ENCODE measurements at places on chromosomes 5 and 9.

DNA sequence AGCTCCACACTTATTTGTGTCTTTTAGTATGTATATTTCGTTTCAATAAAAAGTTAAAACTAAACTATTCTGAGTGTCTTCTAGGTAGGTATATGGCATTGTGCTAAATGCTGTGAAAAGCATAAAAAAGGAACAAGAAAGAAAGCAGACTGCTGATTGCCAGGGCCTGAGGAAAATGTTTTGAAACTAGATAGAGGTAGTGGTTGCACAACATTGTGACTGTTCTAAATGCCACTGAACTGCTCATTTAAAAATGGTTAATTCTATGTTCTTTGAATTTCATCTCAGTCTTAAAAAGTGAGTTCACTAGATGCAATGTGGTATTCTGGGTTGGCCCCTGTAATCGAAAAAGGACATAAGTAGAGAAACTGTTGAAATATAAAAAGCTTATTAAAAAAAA is 2.6 kb upstream of the ALAD start:
- DNase-seq = no peak

DNA sequence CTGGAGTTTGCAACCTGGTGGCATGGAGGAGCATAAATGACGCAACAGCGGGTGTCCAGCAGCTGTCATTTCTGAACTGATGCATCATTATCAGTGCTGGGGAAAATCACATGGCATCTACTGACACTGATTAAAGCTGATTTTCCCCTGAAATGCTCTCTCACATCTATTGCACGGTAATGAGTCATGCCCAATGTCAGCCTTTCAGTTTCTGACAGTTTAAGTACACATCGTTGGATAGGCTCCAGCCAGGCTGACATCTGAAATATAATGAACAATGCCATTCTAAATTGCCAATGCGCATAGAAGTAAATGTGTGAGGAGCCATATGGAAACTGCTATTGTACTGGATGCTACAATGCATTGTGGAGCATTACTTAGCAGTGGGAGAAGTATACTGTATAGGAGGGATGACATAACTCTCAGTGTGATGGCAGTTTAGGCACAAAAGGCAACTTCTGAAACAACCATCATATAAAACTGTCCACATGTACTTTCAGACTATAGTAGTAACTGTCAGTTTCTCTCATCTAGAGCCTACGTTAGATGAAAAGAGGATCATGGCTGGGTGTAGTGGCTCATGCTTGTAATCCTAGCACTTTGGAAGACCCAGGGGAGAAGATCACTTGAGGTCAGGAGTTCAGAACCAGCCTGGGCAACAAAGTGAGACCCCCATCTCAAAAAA is 389.3 kb upstream of the DMAC1 start:
- DNase-seq = no peak

DNA sequence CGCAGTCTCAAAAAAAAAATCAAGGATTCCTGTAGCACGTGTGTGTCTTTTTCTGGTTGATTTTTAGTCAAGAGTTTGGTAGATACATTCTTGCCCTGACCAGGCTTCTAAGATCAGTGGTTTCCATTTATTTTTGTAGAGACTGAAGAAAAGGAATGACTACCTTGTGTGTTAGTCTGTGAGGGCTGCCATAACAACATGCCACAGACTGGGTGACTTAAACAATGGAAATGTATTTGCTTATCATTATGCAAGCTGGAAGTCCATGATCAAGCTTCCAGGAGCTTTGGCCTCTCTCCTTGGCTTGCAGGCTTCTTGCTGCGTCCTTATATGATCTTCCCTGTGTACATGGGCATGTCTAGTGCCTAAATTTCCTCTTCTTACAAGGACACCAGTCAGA is 127.0 kb downstream of the CCDC192 start:
- DNase-seq = no peak

DNA sequence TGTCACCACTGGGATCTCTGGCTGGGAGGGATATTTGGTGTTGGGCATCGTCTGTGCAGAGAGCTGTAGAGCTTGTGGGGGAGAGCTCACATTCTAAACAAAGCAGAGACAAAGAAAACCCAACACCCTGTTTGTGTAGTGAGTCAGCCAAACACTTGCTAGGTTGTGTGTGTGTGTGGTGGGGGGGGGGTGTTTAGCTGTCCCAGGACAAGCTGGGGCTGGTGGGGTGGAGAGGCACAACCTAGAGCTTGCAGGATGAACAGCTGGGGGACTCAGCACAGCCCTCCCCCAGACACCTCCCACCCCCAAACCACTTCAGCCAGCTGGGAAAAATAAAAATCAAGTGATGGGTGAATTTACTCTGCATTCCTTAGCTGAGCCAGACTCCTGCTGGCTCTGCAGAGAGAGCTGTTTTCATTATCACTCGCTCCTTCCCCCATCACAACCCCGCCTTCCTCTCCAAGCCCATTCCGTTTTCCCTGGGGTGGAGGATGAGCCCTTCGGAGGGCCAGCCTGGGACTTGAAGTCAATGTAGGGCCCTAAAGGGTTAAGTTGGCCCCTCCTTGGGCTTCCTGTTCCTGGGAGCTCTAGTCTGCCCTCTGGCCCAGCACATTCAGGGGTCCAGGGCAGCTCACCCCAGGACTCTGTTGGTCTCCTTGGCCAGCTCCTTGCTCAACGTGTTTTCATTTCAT is 2.6 kb downstream of the OLFML2A start:
- DNase-seq = no peak

- DNase-seq = no peak
Measured at GRCh38 chr5:74419468-74419867, 221.1 kb downstream of the ENC1 start.

- no peak for DNase-seq
Measured at GRCh38 chr5:51208296-51208695, 175.0 kb upstream of the ISL1 start.

DNA sequence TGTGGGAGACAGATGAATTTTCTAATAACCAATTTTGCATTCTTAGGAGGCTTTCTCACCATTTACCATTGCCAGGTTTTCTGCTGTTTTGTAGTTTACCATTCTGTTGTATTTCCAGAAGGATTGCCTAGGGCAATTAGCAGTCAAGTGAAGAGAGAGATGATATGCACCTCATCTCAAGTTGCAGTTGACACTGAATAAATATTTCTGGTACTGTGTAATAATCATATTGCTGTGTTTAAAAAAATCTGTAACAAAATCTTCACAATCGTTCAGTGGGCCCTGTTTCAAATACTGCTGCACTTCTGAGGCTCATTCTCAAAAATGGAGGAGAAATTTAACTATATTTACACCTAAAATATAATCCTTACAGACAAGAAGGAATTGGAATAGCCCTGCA is 706.1 kb upstream of the PTPRD start:
- DNase-seq = no peak

GRCh38 chr5:7837403-7837802 is 13.5 kb downstream of the CFAP90 start:
- no peak for DNase-seq

GRCh38 chr9:125970340-125970739 is 223.2 kb downstream of the PBX3 start:
- DNase-seq = no peak

DNA sequence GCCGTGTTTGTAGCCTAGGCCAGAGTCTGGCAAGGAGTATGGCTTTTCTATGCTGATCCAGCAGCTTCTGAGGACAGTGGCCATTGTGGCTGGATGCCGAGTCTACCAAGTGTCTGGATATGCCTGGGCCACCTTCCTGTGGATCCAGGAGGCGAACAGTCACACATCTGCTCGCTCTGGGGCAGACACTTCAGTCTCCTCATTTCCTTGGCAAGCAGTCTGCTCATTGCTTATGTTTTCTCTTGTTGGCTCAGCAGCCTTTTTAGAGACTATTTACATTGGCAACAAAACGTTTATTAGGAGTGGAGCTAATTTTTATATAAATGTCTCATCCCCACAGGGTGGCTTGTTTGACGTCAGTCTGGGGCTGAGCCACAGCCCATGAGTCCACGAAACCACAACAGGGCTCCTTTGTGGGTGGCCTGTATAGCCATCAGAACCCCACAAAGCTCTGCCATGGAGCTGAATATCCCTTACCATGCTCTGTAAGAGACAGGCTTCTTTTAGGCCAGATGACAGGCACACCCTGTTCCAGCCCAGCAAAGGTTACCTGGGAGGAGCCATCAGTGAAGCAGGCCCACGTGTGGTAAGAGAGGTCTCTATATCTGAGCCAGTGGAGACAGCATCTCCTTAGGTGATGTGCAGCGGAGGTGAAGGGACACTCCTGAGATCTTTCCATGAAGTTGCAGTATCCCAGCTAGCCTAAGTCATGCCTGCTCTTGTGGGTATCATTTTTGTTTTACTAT is 221.7 kb downstream of the DIRAS2 start:
- DNase-seq = no peak

DNA sequence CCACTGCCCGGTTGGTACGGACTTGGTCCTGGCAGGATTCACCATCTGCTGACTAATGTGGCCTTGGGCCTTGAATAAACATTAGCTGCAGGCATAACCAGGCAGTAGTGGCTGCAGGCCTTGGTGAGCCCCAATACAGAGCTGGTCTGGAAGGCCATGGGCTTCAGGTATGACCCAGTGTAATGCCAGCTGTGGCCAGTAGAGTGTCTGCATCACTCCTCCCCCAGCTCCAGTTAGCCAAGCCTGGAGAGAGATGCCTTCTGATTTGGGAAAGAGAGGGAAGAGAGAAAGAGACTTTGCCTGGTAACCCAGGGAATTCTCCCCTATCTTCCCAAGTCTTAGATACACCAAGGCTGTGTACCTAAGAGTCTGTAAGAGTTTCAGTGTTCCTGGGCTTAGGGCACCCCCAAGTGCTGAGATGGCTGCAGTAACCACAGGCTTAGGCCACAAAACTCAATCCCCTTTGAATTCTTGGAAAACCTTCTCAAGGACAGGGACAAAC is 5.6 kb upstream of the C5 start:
- DNase-seq = no peak

GRCh38 chr5:151592855-151593408 is 1.8 kb upstream of the FAT2 start:
- DNase-seq = no peak

GRCh38 chr9:131942146-131942720 is 137.4 kb downstream of the MED27 start:
- DNase-seq = no peak

- peak; percentile 62 for DNase-seq
Measured at GRCh38 chr5:150129813-150130492, 25.7 kb downstream of the PDGFRB start.

DNA sequence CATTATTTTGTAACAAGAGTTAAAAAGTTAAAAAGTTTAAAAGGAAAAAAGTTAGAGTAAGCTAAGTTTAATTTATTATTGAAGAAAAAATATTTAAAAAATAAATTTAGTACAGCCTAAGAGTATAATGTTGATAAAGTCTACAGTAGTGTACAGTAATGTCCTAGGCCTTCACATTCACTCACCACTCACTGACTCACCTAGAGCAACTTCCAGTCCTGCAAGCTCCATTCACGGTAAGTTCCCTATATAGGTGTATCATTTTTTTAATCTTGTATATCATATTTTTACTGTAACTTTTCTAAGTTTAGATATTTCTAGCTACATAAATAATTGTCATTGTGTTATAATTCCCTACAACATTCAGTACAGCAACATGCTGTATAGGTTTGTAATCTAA is 69.4 kb upstream of the PANK3 start:
- no peak for DNase-seq

GRCh38 chr9:122164286-122164685 is 4.6 kb downstream of the MORN5 start:
- no peak for DNase-seq

- DNase-seq = no peak
Measured at GRCh38 chr9:21996438-21996837, 1.8 kb downstream of the CDKN2B-AS1 start.

DNA sequence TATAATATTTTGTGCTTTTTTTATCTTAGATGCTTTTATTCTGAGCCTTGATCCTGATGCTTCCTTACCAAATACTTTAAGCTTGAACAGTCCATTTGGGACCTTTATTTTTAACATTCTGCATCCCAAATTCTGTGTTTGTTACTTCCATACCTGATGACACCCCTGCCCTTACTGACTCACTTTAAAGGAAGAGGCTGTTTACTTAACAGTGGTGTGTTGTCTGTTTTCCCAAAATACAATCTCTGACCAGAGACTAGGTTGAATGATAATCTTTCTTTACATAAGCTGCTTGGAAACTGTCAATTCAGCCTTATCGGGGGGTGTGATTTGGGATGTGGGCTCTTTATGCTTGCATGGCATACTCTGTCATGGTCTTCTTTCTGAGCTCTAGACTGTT is 71.1 kb downstream of the SNX24 start:
- no peak for DNase-seq

GRCh38 chr9:19445452-19445851 is 36.6 kb downstream of the ACER2 start:
- no peak for DNase-seq

- DNase-seq = no peak
Measured at GRCh38 chr5:118723021-118723338, 265.4 kb downstream of the DTWD2 start.

GRCh38 chr5:1540831-1541701 is 17.3 kb upstream of the LPCAT1 start:
- no peak for DNase-seq

GRCh38 chr9:33431420-33431819 is 16.0 kb downstream of the AQP3 start:
- DNase-seq = no peak

DNA sequence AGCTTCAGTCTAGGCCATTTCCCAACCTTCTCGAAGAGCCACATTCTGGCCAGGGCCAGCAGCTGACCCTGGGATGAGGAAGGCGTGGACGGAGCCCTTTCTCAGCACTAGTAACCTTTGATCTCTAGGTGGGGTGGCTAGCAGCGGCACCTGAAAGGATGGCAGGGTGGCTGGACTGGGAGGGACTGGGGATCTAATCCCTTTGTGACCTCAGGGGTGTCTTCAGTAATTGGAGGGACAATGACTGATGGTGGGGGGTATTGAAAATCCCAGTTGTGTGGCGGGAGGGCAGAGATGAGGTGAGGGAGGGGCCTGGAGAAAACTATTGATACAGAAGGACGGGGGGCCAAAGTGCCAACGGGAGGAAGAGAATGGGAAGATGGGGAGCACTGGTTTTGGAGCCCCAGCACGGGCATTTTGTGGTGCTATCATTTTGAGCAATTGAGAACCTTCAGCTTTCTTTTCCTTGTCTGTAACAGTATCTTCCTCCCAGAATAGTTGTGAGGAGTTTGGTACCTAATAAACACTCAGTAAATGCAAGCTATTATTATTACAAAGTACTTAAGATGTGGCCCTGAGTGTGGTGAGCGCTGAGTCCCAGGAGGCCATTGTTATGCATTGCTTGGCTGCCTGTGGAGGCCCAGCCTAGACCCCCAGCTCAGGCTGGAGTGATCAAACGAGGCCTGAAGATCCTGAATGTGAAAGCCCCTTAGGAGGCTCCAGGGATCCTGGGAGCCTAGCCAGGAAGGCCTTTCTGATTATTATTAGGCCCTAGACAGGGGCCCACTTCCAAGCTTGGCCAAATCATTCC is 37.3 kb upstream of the UBE2D2 start:
- DNase-seq = no peak

- DNase-seq = peak; percentile 29
Measured at GRCh38 chr9:35258660-35259474, 97.1 kb downstream of the UNC13B start.

DNA sequence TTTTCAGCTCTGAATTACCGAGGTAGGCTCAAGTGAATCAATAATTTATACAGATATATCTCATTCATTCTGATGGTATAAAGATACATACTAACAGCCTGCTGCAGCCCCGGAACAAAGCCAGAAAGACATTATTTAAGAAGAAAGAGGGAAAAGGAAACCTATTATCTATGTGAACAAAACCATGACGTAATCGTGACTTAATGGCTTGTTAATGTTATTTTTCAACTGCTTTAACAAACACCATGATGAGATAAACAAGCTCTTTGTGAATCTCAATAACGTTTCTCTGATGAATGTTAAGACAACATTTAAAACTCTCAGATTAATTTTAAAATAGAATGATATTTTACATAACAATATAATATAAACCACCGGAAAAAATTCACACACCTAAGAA is 237.1 kb downstream of the SLF1 start:
- no peak for DNase-seq
